ENCODE measurements at places on chromosomes 1 and 21.

DNA sequence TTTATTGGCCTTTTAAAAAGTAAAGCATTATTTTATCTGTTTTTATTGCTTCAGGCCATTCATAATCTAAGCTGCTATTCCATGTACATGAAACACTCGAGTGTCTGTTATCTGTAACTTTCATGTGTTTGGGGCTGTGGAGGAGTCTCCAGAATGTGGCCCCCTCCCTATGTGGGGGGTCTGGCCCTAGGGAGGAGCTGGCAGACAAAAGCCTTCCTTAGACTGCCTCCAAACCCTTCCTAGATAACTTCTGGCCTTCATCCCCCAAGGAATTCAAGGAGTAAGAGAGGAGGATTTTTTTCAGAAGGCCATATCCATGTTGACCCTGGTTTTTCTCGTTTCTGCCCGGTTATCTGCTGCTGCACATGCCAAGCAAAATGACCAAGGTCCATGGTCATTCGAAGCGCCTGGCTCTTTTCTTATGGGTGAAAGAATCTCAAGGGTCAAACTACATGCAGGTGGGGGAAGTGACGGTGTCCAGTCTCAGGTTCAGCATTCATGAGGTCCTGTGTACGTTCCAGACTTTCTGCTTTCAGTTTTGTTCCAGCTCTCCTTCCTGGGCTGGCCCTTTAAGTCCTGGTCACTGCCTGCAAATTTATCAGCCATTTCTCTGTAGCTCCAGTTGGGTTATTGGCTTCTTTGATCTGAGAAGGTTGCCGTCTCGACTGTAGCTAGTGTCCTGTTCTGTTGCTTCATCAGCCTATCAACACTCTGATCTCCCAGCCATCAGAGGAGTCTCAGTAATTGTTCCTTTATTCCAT lies 8.3 kb downstream of the TENT5C start:
- DNase-seq = no peak

DNA sequence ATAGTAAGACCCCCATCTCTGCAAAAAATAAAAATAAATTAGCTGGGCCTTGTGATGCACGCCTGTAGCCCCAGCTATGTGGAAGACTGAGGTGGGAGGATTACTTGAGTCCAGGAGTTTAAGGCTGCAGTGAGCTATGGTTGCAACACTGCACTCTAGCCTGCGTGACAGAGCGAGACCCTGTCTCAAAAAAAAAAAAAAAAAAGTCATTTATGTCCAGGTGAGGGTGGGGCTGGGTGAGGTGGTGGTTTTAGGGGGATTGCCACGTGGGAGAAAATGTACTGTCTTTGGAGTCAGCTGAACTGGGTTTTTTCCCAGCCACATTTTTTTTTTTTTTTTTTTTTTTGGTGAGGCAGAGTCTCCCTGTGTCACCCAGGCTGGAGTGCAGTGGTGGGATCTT lies 6.7 kb downstream of the PIK3CD start:
- DNase-seq = no peak

DNA sequence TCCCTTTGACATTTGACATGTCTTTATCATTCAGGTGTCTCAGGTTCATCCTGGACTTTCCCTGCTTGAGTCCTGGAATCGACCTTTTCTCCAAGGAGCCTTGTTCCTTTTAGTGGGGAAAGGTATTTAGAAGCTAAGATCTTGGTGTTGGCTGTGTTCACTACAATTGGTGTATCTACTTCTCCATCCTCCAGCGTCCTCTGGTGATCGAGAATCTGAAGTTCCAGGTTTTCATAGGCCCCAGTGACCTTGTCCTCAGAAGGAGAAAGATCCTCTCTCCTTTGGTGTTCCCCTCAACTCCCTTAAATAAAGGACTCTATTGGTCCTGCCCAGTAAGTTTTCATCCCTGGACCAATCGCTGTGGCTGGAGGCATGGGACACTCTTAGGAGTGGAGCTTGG lies 22.1 kb downstream of the MROH7 start:
- DNase-seq = no peak

GRCh38 chr1:33327587-33328325 lies 6.9 kb upstream of the A3GALT2 start:
- no peak for DNase-seq

DNA sequence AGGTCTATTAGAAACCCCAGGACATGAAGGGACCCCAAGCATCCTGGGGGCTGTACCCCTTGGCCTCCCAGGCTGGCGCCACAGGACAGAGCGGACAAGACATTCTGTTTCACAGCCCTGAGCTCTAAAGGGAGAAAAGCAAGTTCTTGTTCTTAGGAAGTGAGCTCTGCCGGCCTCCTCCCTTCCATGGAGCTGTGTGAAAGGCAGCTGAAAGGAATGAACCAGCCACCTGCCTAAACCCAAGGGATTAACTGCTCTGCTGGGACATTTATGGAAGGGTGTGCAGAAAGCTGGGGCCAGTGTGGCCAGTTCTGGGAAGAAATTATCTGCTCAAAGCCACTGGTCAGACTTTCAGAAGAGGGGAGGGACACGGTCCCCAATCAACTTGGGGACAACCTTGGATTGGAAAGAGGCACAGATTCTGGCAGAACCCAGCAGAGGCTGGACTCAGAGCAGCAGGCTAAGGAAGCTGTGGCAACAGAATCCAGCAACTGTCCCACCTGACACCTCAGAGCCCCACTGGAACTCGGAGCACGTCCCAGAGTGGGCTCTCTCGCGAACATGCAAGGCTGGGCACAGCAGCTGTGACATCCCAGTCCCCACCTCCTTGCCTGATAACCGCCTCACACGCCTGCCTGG lies 2.1 kb downstream of the KLHL21 start:
- no peak for DNase-seq

Measured in midbrain (tissue), 1 donor.